ENCODE measurements at places on chromosomes 5 and 9.
A peak's percentile ranks its signal among the peaks of the same experiment; 100 is the strongest.

- no peak for DNase-seq
Measured at GRCh38 chr9:38289236-38289865, 103.2 kb upstream of the ALDH1B1 start.

- no peak for DNase-seq
Measured at GRCh38 chr9:38063363-38063707, 5.7 kb downstream of the SHB start.

GRCh38 chr9:20398536-20399338 lies 223.6 kb downstream of the MLLT3 start:
- DNase-seq = no peak

GRCh38 chr9:136521537-136521936 lies 24.3 kb downstream of the NOTCH1 start:
- peak; percentile 96 for DNase-seq
